GM04504 (cell line): ENCODE measurements at places on chromosomes 3 and 15.

- peak; percentile 93 for DNase-seq
Observed at GRCh38 chr3:124558991-124559845, 171.0 kb upstream of the UMPS start.

DNA sequence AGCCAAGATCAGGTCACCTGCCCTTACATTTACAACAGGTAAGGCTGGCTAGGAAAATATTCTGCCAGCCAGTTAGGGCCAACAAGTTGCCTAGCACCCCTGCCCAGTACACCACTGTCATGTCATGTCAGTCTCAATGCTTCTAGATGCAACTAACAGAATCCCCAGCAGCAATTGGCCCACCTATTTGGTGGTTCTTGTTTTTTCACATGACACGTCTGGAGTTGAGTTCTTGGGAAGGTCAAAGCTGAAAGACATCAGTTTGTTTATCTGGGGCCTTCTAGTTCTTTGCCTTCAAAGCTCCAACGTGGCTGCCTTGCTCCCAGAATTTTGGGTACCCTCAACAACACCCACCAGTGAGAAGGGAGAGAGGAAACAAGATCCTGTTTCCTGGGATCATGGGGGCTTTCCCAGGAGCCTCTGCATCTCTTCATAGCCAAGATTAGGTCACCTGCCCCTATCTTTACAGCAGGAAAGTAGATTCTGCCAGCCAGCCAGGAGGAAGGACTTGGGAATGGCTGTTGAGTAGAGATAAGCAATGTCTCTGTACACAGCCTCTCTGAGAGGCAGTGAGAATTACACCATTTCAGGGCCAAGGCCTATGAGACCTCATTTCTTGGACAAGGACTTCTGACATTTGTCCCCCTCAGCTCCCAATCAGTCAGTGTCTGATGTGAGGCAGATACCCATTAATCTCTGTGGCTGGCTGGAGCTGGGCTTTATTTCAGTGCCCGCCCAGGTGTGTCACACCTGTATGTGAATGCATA is 8.6 kb downstream of the GPX1 start:
- no peak for DNase-seq

DNA sequence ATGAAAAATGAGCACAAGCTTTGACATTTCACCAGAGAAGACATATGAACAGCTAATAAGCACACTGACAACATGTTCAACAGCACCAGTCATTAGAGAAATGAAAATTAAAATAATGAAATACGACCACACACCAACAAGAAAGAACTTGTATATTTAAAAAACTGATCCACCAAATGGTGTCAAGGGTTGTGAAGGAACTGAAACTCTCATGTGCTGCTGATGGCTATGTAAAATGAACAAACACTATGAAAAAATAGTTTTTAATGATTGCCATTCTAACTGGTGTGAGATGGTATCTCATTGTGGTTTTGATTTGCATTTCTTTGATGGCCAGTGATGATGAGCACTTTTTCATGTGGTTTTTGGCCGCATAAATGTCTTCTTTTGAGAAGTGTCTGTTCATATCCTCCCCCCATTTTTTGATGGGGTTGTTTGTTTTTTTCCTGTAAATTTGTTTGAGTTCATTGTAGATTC is 193.8 kb downstream of the SCAPER start:
- DNase-seq = no peak

DNA sequence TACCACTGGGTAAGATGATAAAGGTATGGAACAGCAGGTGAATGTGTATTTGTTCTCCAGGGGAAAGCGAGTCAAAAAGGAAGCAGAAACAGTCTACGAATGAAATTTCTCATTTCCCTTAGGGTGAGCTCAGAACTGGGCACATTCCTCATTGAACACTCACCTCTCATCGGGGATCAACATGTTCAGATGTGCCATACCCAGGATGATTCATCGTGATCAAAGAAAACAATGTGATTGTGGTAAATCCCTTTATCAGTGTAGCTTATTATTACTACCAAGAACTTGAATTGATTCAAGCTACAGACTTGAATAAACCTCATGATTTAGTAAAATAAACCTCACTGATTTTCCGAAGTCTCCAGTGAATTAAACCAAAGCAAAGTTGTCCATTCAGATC is 72.1 kb downstream of the GJD2 start:
- no peak for DNase-seq

- no peak for DNase-seq
Observed at GRCh38 chr15:75641603-75642002, 1.6 kb upstream of the IMP3 start.

GRCh38 chr3:7328339-7328738 is 467.4 kb downstream of the GRM7 start:
- DNase-seq = no peak

DNA sequence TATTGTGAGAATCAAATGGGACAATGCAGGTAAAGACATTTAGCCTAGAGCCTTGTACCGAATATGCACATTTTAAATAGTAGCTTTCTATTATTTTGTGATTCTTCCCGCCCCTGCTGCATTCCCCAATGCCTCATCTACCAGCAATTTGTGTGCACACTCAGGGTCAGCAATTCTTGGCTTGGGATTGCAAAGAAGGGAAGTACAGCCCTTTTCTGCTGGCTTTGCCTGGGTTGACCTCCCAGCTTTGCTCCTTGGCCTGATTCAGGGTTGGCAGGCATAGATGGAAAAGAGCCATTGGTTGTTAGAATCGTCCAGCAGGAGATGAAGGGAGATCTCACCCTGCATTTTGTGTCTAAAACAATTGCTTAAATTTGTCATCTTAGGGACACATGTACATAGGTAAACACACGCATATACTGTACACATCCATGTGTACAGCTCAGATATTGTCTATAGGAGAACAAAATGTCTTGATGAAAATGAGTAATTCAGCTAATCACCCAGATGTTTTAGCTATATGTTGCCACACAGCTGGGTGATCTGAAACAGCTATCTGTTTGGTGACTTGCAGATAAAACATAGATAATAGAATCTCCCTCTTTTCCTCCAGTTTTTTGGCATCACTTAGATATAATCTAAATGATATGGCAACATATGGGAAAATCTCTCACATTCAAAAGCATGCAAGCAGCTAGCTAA is 340.9 kb upstream of the TBL1XR1 start:
- DNase-seq = no peak

- DNase-seq = no peak
Observed at GRCh38 chr15:98870788-98871187, 136.8 kb downstream of the PGPEP1L start.

- no peak for DNase-seq
Observed at GRCh38 chr3:13424141-13424844, 4.2 kb upstream of the NUP210 start.

DNA sequence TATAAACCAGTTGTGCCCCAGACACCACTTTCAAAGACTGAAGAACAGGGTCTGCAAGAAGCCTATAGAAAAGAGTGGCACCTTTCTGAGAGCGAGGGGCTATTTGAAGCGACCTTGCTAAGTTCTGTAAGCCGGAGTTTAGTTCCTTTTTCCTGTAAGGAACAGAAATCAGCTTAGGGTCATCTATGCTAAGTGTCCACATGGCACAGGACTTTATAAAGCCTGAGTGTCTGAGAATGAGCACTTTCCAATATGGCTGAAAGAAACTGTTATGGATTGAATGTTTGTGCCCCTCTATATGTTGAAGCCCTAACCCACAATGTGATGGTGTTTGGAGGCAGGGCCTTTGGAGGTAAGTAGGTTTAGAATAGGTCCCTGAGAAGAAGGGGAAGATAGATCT is 4.0 kb upstream of the A4GNT start:
- no peak for DNase-seq

GRCh38 chr3:190360228-190360627 is 27.7 kb upstream of the CLDN16 start:
- DNase-seq = no peak

DNA sequence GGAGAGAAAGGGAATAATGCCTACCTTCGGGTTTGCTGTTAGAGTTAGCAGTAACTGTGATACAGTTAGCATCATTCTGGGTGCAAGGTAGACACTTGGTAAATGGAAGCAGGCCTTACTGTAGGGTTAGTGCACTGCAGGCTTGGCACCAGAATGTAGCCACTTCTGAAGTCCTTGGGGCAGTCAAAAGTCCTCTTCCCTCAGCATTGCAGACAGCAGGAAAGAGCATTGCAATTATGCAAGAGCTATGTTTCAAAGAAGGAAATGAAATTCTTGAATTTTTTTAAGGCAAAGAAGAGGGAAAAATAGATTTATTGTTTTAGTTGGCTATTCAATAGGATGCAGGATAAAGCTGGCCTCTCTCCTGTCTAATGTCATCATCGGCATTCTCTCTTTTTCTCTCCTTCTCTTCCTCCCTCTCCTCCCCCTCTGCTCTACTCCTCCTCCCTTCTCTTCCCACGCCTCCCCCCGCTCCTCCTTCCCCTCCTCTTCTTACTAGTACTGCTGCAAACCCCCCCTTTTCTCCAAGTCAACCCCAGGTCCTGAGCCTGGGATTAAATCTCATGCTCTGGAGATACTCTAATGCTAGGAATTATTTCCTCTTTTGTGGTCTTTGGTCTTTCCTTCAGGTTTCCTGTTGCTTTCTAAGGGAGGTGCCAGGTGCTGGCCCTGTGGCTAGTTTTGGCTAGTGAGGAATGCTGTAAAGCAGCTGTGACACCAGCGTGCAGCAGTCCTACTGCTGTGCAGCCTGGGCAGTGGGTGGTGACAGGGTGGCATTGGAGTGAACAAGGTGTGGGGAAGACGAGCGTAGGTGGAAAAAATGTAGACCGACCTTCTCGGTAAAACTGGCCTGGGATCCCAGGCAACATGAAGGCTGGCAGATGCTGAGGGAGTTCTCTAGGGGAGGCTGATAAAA is 21.7 kb downstream of the EEFSEC start:
- DNase-seq = no peak
